ENCODE measurements at places on chromosomes 1 and 21. TPM values are rescaled to one million over a fixed set of nuclear protein-coding genes. Genes with fewer than 3 reads are reported as not detected.

DNA sequence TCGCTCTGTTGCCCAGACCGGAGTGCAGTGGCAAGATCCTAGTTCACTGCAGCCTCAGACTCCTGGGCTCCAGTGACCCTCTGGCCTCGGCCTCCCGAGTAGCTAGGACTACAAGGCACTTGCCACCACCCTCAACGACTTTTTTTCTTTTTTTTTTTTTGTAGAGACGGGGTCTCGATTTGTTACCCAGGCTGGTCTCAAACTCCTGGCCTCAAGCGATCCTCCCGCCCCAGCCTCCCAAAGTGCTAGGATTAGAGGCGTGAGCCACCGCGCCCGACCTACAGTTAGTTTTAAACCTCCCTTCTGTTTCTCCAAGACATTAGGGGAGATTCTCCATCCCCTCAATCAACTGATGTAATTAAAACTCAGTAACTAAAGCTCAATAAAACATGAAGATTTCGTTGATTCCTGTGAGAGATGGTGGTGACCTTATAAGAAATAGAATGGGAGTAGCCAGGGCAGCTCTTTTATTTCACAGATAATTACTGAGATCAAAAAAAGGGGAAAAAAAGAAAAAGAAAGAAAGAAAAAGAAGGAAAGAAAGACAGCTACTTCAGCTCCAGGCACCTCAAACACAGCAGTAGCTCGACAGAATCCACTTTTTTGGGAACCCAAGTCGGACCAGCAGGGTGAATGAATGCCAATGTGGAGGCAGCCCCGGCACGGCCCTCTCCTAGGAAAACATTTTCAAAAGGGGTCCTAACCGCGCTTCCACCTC lies 598 bp downstream of the GON4L start:
- DNase-seq = no peak

- DNase-seq = no peak
Observed at GRCh38 chr1:187477103-187477502, 648.4 kb downstream of the PLA2G4A start.

DNA sequence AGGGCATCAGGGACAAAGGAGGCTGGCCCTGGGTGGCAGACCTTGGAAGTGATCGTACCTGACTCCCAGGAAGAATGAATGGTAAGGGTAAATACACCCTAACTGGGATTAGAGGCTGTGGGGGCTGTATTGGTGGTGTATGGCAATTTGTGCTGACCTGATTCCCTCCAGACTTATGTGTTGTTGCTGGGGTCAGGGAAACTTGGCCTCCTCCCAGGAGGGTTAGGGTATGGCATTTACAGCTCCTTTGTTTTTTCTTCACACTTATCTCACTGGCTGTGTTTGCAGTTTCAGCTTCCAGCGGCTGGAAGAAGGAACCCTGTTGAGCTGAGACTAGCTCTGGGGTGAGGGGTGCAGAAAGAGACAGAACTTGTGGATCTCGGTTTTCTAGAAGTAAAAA lies 8.2 kb downstream of the VANGL1 start:
- no peak for DNase-seq

- DNase-seq = no peak
Observed at GRCh38 chr1:182586380-182586779, 2.7 kb downstream of the RNASEL start.

DNA sequence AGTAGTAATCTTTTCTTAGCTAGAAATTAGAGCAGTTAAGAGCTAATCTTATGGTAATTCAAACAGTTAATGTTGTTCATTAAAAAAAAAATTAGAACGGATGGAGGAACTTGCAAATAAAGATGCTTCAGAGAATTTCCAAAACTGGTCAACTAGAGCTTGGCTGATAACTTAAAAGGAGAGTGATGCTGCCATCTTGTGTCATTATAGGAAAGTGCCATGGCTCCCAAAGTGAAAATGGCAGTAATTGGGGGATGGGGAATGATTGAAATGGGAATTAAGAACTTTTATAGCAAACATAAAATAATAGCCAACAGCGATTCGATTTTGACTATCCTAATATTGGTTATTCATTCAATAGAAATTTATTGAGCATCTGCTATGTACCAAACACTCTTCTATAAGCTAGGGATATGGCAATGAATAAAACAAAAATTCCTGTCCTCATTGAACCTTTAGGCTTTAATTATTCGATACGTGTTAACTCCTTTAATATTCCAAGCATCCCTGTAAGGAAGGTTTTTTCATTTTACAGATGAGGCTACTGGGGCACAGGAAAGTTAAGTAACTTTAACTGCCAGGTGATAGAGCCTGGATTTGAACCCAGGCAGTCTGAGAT lies 5.7 kb upstream of the PLPP3 start:
- DNase-seq = no peak

DNA sequence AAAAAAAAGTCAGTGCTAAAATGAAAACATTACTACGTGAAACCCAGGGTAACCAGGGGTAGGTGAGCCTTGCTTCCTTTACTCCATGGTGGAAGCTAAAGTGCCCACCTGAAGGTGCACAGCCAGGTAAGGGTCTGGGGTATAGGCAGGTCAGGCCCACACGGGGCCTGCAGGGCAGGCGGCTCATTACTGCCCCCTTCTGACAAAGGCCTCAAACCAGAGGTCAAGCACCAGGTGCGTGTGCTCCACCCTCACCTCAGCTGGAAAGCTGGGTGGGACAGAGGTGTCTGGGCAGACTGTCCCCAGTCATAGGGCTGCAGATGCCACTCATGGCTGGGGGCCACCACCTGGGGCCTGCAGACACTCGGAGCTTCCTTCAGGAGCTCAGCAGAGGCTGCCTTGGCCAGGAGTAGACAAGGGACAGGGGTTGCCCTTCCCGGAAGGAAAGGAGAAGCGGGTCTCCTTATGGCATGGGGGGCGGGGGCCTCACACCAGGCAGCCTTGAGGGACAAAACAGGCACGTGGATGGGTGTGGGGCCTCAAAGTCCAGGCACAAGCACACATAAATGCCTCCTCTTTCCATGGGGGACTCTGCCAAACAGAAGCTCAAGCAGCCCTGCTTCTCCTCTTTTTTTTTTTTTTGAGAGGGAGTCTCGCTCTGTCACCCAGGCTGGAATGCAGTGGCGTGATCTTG lies 36.2 kb downstream of the ACOT7 start:
- DNase-seq = no peak

- DNase-seq = no peak
Observed at GRCh38 chr1:177568622-177569021, 397.9 kb downstream of the BRINP2 start.

GRCh38 chr1:22258698-22259097 lies 115.8 kb upstream of the WNT4 start:
- no peak for DNase-seq

The OR2G6 gene
- not detected for polyA plus RNA-seq

The SEC16B gene
- not detected for polyA plus RNA-seq

The GCSAML gene
- polyA plus RNA-seq = not detected

The GDAP2 gene
- polyA plus RNA-seq = 14.3 TPM

The SYCP1 gene
- polyA plus RNA-seq = not detected

The SPOCD1 gene
- not detected for polyA plus RNA-seq

The SAMD13 gene
- polyA plus RNA-seq = 0.31 TPM

The TOR3A gene
- 38.6 TPM for polyA plus RNA-seq

Measured in CD4-positive, CD25-positive, alpha-beta regulatory T cell (primary cell).